ENCODE measurements at places on chromosomes 1 and 21. TPM values are rescaled to one million over a fixed set of nuclear protein-coding genes. Genes with fewer than 3 reads are reported as not detected.

DNA sequence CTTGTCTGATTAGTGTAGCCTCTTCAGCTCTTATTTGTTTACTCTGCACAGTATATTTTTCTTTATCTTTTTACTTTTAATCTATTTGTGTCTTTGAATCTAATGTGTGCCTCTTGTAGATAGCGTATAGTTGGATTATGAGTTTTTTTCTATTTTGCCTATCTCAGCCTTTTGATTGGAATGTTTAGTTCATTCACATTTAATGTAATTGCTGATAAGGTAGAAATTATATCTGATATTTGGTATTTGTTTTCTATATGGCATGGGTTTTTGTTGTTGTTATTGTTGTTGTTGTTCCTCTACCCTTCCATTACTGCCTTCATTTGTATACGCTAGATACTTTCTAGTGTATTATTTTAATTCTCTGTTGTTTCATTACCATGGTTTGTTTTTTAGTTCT, 131.7 kb upstream of the GRIK3 start:
- DNase-seq, result no peak

GRCh38 chr1:3827813-3828307, 29.2 kb downstream of the CEP104 start:
- no peak for DNase-seq

The TSPAN2 gene
- polyA plus RNA-seq, result 14.0 TPM

DNA sequence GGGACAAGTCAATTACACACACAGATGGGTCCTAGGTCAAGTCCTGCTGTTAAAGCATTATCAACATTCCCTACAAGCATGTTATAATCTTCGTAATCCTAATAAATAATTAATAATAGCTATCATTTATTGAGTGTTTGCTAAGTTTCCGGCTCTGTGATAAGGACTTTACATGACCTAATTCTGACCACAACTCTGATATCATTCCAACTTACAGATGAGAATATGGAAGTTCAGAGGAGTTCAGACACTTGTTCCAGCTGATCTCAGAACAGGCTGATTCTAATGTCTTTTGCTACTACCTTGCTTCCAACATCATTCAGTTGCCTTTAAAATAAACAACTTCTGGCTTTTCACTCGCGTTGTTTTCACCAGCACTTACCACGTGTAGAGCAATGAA, 770.1 kb upstream of the CXADR start:
- no peak for DNase-seq

- DNase-seq, result no peak
Observed at GRCh38 chr1:199273837-199274379, 635.1 kb downstream of the PTPRC start.

- DNase-seq, result no peak
Observed at GRCh38 chr1:113935970-113936369, 6.8 kb downstream of the HIPK1 start.

The BTBD8 gene
- polyA plus RNA-seq, result 8.6 TPM

The PTCH2 gene
- polyA plus RNA-seq, result 3.9 TPM

GRCh38 chr1:40050863-40051262, 10.3 kb downstream of the CAP1 start:
- DNase-seq, result no peak

Measured in large intestine (tissue), 12 donors.